ENCODE measurements at places on chromosomes 3 and 15.

- DNase-seq: no peak
These were observed 10.6 kb upstream of the GCSAM start for GRCh38 chr3:112143689-112144088.

- DNase-seq: no peak
These were observed 148.3 kb downstream of the DNAJB8 start for GRCh38 chr3:128318275-128318941.

DNA sequence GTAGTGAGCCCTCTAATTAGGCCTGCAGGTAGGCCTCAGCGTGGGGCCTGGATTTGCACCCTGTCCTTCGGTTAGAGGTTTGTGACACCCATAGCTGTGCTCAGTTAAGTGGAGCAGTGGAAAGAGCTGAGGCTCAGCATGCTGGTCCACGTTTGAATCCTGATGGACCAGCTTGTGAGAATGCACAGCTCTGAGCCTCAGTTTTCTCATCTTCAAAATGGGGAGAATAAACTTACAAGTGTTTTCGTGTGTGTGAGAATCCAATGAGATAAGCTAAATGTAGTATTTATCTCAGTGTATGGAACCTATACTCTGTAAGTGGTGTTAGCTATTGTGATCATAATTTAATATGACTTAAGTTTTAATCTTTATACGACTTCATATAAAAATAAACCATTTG, 22.5 kb downstream of the EEFSEC start:
- no peak for DNase-seq

- no peak for DNase-seq
These were observed 418.8 kb downstream of the MAGI1 start for GRCh38 chr3:65619888-65620287.

GRCh38 chr3:10292505-10293419, at the start of gene GHRL:
GHRL (minus strand) TSS chr3:10292947; CDS start chr3:10290180, 2,767 bp downstream.
- DNase-seq: no peak

- no peak for DNase-seq
These were observed 18.0 kb downstream of the NCEH1 start for GRCh38 chr3:172692751-172693338.

- DNase-seq: no peak
These were observed 49.9 kb downstream of the PGPEP1L start for GRCh38 chr15:98957655-98958054.

- DNase-seq: peak; percentile 75
These were observed 79.6 kb downstream of the IGF2BP2 start for GRCh38 chr3:185744997-185745843.

All from ACHN (cell line).